Activated T-helper 1 cell treated with anti-CD3 and anti-CD28 coated beads, Interleukin-2, amount 50 U/mL, for 16 hours (primary cell): ENCODE measurements at places on chromosomes 5 and 9.

GRCh38 chr9:136093995-136094881, 851 bp downstream of the NACC2 start:
- no peak for DNase-seq

DNA sequence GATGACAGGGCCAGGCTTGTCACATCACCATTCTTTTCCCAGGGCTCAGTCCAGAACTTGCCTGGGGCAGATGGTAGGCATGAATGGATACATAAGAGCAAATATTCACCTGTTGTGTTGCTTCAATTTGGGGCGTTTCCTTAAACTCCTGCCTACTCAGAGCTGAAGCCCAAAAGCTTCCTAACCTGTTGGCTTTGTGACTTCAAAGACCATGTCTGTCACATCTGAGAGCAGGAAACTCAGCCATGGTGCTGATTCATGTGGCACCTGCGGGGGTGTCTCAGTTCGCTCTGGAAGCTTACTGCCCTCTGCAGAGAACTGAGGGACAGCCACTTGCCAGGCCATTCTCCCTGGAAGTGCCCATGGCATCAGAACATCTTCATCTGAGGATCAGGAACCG, 246.6 kb downstream of the HSPA4 start:
- no peak for DNase-seq

DNA sequence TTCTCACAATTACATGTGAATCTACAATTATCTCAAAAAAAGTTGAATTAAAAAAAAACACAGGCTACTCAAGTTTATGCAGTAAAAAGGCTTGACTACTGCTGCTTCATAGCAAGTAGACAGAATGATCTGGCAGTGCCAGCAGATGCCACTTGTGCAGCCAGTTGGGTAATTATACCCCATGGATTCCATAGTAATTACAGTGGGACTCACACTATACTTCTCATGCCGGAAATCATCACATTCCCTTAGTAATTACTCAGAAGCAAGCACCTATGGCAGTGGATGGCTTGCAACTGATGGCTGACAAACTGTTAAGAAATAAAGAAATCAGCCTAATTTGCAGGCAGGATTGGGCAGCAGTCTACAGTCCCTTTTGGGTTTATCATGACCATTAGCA, 463.2 kb upstream of the KLF4 start:
- DNase-seq, result no peak

DNA sequence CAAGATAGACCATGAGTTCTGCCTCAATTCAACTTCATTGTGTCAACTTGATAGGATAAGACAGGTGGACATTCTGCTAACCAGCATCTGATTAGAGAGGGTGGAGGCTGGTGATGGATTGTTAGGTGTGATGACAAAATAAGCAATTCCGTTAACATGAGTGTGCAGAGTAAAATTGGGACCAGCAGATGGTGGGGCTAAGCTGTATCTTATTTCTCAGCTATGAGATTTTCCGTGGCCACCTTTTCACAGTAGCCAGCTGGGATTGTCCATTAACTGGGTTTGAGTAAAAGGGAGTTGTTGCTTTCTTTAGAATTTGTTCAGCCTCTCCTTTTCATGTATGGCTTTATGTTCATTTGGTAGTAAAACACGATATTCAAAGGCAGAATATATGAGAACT, 28.8 kb upstream of the TAL2 start:
- no peak for DNase-seq

DNA sequence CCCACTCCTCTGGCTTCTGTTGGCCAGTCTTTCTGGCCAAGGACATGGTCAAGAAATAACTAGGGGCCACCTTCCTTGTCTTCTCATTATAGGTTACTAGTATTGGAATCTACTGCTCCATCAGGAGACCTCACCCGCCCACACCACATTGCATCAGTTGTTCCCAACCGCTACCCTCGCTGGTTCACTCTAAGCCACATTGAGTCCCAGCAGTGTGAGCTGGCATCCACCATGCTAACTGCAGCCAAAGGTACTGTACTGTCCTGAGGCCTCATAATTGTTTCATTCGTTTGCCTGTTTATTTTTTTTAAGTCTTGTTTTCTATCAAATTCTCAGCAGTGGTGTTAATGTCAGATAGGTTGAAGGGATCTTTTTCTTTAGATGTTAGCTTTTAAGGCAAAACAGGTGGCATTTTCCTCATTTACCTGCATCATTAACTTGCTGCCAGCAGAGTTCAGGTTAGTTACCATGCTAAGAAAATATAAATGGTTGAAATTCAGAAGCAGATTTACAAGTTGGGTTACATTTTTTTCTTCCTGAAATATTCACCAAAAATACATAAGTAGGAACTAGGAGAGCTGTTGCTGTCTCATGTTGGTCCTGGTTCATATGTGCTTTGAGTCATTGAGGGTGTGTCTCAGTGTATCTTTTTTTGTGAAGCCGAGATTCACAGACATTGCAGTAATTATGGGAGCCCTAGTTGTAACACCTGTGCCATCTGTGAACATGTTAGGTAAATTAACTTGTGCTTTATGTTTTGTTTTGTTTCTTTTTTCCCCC, 206.9 kb downstream of the ZSWIM6 start:
- no peak for DNase-seq

- no peak for DNase-seq
These were observed 215.6 kb upstream of the NREP start for GRCh38 chr5:111972548-111972947.

GRCh38 chr9:81394881-81395675, 294.3 kb downstream of the TLE1 start:
- no peak for DNase-seq

- DNase-seq, result no peak
These were observed 37.0 kb downstream of the INIP start for GRCh38 chr9:112680731-112681402.

GRCh38 chr5:73448463-73449136, at the start of gene FOXD1:
Gene FOXD1, minus strand, starts transcription at chr5:73448777. Its CDS starts 415 bp downstream, at chr5:73448362.
- no peak for DNase-seq

- no peak for DNase-seq
These were observed 14.5 kb upstream of the RAD23B start for GRCh38 chr9:107268560-107268959.

- DNase-seq, result no peak
These were observed 189.6 kb downstream of the PIK3R1 start for GRCh38 chr5:68405026-68405684.
